Stomach (tissue), 19 donors: ENCODE measurements at places on chromosomes 7 and 10.

GRCh38 chr10:121002586-121003205, 151.5 kb downstream of the WDR11 start:
- DNase-seq: peak; percentile 50

DNA sequence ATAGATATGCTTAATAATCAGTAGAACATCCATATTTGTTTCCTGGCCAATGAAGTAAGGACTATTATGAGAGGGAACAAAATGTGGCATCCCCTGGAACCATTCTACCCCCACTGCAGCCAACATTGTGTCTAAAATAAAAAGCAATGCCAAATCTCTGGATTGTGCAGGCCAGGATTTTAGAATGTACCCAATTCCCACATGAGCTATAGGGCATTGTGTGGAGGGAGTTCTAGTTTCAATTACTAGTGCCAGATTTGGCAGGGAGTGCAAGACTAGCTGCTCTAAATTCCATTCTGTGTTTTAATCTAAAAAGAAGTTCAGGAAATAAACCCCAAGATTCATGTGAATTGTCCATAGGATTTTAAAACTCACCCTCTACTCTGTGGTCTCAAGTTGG, 112.3 kb downstream of the HGF start:
- no peak for DNase-seq

- DNase-seq: no peak
Measured at GRCh38 chr10:122494833-122495232, 33.5 kb downstream of the HTRA1 start.

GRCh38 chr7:126541406-126541805, 711.3 kb downstream of the GRM8 start:
- no peak for DNase-seq

DNA sequence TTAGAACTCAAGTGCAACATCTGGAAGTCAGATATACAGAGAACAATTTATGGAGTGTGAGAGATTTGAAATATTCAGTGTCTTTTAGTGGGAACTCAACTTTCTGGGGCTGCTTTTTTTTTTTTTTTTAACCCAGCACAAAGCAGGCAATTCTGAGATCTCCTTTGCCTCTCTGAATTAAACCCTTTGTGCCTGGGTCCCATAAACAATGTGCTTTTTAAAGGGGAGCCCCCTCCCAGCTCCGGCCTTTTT, 146.8 kb downstream of the CELF2 start:
- no peak for DNase-seq

DNA sequence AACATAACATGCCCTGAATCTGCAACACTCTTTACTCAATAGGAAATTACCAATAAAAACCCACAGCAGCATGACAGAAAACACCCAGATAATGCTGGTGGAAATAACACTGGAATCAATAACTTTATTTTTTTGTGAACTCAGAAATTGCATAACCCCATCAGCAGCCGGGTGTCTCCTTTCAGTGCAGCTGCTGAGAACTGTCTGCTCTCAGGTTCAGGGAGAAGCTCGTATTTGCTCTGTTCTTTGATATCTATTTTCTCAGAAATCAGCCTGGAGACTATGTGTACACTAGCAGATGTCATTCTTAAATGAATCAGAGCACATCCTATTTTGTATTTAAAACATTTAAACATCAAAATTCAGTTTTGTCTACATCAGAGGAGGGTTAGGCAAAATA, 506.0 kb downstream of the POM121L12 start:
- no peak for DNase-seq

DNA sequence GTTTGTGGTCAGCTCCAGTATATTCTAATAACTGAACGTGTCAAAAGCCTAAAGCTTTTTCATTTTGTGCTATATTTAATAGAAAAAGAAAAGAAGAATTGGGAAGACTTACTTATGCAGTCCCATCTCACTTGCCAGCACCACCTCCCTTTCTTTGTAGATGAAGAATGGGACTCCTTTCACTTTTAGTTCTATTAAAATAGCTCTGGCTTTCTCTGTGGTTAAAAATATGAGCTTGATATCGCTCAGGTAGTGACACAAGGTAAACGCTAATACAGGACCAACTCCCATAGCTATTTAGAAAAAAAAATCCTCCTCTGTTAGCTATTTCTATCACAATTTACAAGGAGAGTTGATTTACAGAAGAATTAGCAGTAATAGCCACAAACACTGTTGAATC, 176.8 kb downstream of the PDE1C start:
- DNase-seq: no peak

DNA sequence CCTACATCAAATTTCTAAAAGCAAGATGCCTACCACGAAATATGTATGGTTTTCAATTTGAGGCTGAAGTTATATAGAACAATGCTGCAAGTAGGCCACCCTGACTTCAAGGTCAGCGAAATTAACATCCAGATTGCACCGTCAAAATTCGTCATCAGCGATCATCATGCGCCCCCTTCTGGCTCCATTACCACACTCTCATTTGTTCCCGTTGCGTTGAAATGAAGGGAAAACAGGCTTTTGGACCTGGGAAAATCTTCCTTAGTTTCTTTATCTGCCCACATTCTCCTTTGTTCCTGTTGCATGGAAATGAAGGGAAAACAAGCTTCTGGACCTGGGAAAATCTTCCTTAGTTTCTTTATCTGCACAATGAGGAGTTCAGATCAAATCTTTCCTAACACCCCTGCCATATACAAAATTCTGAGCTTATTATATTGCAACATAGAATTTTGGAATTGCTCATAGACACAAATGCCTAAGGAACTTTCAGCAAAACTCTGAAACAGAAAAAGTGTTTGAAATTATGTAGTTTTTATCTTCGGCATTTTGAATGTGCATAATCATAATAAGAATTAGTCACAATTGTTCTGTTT, 98.2 kb upstream of the PRKCQ start:
- peak; percentile 81 for DNase-seq

- DNase-seq: peak; percentile 16
Measured at GRCh38 chr7:116407165-116407564, 92.4 kb upstream of the CAV2 start.

- no peak for DNase-seq
Measured at GRCh38 chr10:109931163-109931562, 7.9 kb upstream of the XPNPEP1 start.

- DNase-seq: no peak
Measured at GRCh38 chr10:52276986-52277385, 37.1 kb upstream of the DKK1 start.
